Aorta (tissue), 5 donors: ENCODE measurements at places on chromosomes 1 and 21.

DNA sequence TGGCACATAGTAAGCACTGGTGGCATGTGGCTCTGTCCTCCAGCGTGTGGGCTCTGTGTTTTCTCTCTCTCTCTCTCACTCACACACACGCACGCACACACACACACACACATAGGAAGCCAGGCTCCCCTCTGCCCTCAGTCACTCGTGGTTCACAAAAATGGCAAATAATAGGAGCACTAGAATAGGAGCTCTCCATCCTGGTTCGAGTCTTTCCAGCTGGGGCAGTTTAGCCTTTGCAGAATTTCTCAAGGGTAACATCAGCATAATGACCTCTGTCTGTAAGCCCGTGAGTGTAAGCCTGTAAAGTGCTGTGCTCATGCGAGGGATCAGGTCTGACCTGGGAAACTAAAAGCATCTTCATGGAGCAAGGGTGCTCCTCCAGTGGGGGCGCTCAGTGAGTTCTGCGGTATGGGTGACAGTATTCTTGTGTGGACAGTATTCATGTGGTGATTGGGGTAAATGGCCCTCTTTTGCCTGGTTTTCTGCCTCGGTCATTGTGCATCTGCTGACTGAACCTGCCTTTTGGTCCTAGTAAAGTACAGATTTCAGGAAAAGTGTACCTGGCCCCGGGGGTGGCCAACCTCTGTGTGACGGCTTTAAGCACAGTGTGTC lies 842 bp upstream of the ZC3H12A start:
- no peaks in the 10 kb centered on the region for H3K27me3 ChIP-seq
- H3K27ac ChIP-seq: peak overlapping the region; percentile 93
- no peaks in the 10 kb centered on the region for H3K4me1 ChIP-seq
- no peak for DNase-seq

DNA sequence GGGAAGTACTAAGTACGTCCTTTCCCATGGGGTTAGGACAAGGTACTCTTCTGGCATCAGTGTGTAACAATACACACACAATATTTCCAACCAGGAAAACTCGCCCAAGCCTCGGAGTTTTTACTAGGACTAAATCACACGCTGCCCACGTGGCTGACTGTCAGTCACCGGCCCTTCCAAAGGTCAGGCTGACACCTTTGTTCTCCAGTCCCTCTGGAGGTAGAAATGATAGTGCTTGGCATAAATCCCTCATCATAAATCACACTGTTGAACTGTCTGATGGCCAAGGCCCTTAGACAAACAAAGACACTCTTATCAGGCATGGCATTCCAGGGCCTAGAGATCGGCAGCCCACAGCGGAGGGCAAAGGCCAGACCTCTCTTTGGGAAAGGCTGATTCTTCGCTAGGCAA lies 16.9 kb upstream of the SLAMF9 start:
- H3K4me1 ChIP-seq: no peaks in the 10 kb centered on the region
- no peak for DNase-seq
- H3K27me3 ChIP-seq: peaks cover 2% of the 10 kb centered on the region

GRCh38 chr1:31373897-31374486 lies 1.1 kb upstream of the FABP3 start:
- H3K27me3 ChIP-seq: no peaks in the 10 kb centered on the region
- H3K4me3 ChIP-seq: no peak overlapping the region
- DNase-seq: no peak
- H3K4me1 ChIP-seq: peaks cover 9% of the 10 kb centered on the region

DNA sequence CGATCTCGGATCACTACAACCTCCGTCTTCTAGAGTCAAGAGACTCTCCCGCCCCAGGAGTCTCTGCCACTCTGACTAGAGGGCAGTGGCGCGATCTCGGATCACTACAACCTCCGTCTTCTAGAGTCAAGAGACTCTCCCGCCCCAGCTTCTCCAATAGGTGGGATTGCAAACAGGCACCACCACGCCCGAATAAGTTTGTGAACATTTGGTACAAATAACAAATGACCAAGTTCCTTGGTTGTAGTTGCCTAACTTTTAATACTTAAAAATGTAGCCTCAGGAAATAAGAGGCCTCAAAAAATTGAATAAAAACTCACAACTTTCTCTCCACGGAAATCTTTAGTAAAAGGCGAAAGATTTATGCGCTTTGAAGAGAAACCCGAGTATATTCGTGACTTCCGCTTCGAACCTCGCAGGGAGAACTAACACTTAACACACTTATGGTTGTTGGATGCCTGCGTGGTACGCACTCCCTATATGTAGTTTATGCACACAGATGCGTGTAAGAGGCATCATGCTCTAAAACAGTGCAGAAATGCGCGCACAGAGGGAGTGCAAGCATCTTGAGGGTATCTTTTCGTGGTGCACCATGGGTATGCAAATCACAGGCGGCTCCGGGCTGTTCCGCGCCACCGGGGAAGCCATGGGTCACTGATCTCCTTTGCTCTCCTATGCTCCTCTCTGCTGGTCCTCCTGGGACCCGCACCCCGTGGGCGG lies 11.4 kb downstream of the BTBD19 start:
- H3K4me1 ChIP-seq: no peaks in the 10 kb centered on the region
- no peaks in the 10 kb centered on the region for H3K27me3 ChIP-seq
- H3K27ac ChIP-seq: peak overlapping the region; percentile 96
- H3K36me3 ChIP-seq: no peaks in the 10 kb centered on the region
- peak; percentile 85 for DNase-seq
- peak overlapping the region; percentile 15 for H3K4me3 ChIP-seq

- no peaks in the 10 kb centered on the region for H3K36me3 ChIP-seq
- no peak for DNase-seq
- H3K4me1 ChIP-seq: no peaks in the 10 kb centered on the region
- no peak overlapping the region for H3K27ac ChIP-seq
- H3K27me3 ChIP-seq: no peaks in the 10 kb centered on the region
- H3K4me3 ChIP-seq: no peak overlapping the region
These were observed 137.6 kb downstream of the MIS18A start for GRCh38 chr21:32141318-32141633.

GRCh38 chr21:45447821-45448220 lies 42.9 kb downstream of the COL18A1 start:
- H3K4me1 ChIP-seq: no peaks in the 10 kb centered on the region
- no peaks in the 10 kb centered on the region for H3K36me3 ChIP-seq
- H3K4me3 ChIP-seq: no peak overlapping the region
- peak; percentile 49 for DNase-seq
- no peak overlapping the region for H3K27ac ChIP-seq

DNA sequence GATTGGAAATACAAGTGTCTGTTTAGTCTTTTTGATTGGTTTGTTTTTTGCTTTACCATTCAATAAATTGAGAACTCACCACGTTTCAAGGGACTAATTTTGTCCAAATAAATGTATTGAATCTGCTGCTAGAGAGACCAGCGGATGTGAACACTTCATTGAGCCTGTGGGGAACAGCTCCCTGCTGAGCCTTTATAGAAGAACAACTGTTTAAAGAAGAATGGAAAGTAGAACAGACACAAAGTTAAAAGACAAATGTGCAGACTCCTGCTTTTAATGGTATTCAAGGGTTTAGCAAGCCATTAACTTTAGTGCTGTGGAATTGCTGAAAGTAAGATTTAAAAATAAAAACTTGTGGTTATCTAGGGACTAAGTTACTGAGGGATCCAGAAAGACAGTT lies 817.7 kb upstream of the B3GALT2 start:
- no peak overlapping the region for H3K4me3 ChIP-seq
- H3K27ac ChIP-seq: no peak overlapping the region
- no peak for DNase-seq
- no peaks in the 10 kb centered on the region for H3K27me3 ChIP-seq

DNA sequence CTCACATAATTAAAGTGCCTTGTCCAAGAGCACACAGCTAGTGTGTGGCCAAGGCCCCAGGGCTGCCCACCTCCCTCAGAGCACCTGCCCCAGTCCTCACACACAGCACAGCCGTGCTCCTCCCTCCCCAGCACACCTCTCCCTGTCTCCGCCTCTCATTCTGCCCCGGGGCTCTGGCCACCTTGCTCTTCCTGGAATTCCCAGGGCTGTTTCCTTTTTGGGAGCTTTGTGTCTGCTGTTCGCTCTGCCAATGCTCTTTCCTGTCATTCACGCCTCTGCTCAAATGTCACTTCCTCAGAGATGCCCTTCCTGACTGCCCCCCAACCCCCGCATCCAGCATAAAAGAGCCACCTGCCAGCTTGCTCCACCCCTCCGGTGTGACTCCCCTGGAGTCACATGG lies 13.3 kb downstream of the SLC6A17 start:
- no peak overlapping the region for H3K4me3 ChIP-seq
- DNase-seq: no peak
- no peaks in the 10 kb centered on the region for H3K4me1 ChIP-seq
- no peak overlapping the region for H3K27ac ChIP-seq

GRCh38 chr1:116232989-116233514 lies 121.9 kb downstream of the MAB21L3 start:
- no peak overlapping the region for H3K27ac ChIP-seq
- H3K36me3 ChIP-seq: no peaks in the 10 kb centered on the region
- no peaks in the 10 kb centered on the region for H3K27me3 ChIP-seq

DNA sequence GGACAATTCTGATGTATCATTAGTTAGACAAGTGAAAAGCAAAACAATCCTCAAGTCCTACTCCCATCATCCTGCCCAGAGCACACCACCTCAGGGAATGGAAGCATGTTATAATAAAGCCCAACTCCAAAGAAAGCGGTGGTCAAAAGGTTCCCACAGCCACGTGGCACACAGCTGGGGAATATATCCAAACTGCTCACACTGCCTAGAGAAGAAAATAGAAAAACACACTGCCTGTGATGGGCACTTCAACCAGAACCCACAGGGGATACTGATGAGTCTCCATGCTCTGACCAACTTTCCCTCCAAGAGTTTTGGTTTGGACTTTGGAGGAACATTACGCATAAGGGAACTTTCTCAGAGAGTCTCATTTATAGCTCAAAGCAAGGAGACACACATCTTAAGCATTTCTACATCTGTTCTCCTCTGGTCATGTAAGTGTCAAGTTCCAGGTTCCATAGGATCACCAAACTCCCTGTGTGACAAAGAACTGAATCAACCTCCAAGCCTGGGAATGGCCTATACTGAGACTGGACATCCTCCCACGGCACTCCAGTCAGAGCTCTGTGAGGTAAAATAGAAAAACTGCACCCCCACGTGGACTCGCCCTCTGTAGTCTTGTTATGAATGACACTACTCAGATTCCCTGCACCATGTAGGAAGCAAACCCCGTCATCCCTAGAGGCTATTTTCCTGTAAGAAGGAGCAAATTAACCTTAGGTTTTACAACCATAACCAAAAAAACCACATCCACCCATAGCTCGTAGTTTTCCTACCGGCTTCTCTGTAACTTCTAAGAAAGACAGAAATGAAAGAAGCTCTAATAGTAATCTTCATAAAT lies 12.2 kb downstream of the DSTYK start:
- no peak overlapping the region for H3K27ac ChIP-seq
- no peaks in the 10 kb centered on the region for H3K4me1 ChIP-seq
- H3K36me3 ChIP-seq: no peaks in the 10 kb centered on the region

GRCh38 chr1:20493839-20494608 lies 8.0 kb upstream of the CAMK2N1 start:
- no peaks in the 10 kb centered on the region for H3K4me1 ChIP-seq
- no peaks in the 10 kb centered on the region for H3K27me3 ChIP-seq
- no peak overlapping the region for H3K27ac ChIP-seq

- no peaks in the 10 kb centered on the region for H3K36me3 ChIP-seq
- no peaks in the 10 kb centered on the region for H3K4me1 ChIP-seq
- peak; percentile 56 for DNase-seq
- peak overlapping the region; percentile 66 for H3K27ac ChIP-seq
- no peak overlapping the region for H3K4me3 ChIP-seq
- H3K27me3 ChIP-seq: no peaks in the 10 kb centered on the region
These were observed 7.4 kb downstream of the TRNP1 start for GRCh38 chr1:27000817-27001460.

DNA sequence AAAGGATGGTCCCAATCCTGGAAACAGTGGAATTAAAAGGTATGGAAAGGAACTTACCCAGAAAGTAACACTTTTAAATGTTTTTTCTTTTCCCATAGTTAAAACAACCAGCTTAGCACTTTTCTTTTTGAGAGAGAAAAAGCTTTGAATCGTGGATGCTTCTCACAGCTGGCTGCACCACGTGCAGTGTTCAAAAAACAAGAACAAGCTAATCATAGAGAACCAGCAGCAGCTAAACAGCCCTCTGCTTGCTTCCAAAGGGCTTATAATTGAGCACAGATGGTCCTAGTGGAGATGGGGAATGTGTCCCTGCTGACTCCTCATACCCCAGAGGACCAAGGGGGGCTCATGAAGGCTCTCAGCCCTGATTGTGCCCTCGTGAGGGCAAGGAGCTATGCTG lies 26.4 kb downstream of the UTP25 start:
- peaks cover 2% of the 10 kb centered on the region for H3K36me3 ChIP-seq
- H3K4me1 ChIP-seq: no peaks in the 10 kb centered on the region
- H3K27ac ChIP-seq: no peak overlapping the region
- no peak overlapping the region for H3K4me3 ChIP-seq
